Activated effector memory CD4-positive, alpha-beta T cell treated with Interleukin-2 at 50 U/mL for 16 hours (primary cell): ENCODE measurements at places on chromosomes 3 and 15.

DNA sequence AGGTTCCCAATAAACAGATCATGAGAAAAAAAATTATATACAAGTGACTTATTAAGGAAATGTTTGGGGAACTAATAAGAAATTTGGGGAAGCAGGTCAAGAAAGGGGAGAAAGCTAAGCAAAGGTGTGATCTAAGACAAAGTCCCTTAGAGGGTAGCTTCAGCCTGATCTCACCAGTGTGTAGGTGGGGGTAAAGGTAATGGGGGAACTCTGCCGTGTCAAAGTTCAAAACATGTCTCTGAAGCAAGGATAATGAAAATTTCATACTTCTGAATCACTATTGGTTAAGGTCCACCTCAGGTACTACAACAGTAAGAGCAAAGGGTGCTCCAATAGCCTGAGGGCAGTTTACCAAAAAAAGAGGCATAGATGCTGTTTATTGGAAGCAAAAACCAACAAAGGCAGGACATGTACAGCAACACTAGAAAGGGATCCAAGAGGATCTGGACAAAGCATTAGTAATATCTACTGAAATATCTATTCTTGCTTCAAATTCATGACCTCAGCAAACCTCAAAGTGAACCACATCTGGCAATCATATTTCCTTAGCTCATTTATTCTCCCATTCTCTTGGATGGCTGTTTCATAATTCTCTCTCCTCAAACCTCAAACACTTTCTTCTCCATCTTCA, 6.9 kb downstream of the ACAD11 start:
- no peak for DNase-seq

DNA sequence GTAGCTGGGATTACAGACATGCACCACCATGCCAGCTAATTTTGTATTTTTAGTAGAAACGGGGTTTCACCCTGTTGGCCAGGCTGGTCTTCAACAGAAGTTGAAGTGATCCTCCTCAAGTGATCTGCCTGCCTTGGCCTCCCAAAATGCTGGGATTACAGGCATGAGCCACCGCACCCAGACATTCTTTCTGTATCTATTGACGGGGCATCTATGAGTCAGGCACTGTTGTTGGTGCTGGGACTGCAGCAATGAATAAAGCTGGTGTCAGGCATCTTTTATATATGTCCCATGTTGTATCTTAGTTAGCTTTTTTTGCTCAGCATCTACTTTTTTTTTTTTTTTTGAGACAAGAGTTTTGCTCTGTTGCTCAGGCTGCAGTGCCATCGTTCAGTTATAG, 47.6 kb upstream of the ULK4 start:
- no peak for DNase-seq

GRCh38 chr3:24351779-24352469, 142.7 kb downstream of the THRB start:
- DNase-seq, result no peak

- DNase-seq, result no peak
Measured at GRCh38 chr3:58584690-58585004, 7.5 kb upstream of the FAM107A start.

- no peak for DNase-seq
Measured at GRCh38 chr15:33865416-33865815, 102.9 kb upstream of the CHRM5 start.

DNA sequence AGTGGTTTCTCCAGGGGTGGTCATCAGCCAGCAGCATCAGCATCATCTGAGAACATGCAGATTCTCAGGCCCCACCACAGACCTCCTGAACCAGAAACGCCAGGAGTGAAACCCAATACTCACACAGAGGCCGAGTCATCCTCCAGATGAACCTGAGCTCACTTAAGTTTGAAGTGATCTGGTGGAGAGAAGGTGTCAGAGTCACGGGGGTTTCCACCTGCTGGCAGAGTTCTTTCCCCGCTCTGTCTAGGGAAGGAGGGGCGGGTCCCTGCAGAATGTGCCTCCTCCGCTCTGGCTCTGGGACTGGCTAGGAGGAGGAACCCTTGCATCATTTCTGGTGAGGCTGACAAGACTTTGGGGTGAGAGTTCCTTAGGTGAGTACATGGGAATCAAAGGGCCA, 13.3 kb upstream of the KIF23 start:
- no peak for DNase-seq

DNA sequence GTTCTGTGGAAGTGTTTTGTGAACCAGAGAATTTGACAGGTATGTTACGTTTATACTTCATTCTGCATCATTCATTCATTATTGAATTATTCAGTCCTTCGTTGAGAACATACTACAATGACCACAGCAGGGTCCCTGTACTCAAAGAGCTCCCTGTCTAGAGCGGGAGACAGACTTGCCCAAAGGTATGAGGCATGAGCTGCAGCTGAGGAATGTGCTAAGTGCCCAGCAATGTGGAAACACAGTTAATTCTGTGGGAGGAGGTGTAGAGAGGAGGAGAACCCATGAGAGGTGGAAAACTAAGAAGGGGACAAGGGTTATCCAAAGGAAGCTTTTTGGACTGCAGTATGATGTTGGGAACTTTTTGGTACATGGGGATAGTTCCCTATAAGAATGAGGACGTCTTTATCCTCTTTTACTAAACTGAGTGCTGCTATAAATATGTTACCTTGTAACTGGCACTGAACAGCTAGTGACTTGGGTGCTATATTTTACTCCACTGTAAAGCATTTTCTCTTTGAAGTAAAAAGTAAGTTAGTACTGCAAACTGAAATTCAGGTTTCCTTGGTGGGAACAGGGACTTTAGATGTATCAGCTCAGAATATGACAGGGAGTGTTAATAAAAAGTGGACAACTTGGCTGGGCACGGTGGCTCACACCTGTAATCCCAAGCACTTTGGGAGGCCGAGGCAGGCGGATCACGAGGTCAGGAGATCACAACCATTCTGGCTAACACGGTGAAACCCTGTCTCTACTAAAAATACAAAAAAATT, 5.7 kb downstream of the SMAD3 start:
- no peak for DNase-seq

DNA sequence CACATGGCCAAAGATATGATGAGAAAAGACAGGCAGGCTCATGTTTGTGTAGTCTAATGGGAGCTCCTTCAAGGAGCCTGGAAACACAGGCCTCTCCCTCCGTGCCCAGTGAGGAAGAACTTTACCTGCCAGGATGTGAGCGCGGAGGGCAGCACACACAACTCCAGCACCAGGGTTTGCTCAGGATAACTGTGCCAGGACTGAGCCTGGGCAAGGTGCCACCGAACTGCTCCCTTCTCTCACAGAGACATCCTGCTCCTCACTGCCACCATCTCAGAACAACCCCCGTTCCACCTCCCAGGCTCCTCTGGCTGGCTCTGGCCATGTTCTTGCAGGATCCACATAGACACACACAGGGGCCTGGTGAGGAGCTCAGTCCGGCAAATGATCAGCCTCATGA, 87.4 kb downstream of the NUP210 start:
- no peak for DNase-seq

DNA sequence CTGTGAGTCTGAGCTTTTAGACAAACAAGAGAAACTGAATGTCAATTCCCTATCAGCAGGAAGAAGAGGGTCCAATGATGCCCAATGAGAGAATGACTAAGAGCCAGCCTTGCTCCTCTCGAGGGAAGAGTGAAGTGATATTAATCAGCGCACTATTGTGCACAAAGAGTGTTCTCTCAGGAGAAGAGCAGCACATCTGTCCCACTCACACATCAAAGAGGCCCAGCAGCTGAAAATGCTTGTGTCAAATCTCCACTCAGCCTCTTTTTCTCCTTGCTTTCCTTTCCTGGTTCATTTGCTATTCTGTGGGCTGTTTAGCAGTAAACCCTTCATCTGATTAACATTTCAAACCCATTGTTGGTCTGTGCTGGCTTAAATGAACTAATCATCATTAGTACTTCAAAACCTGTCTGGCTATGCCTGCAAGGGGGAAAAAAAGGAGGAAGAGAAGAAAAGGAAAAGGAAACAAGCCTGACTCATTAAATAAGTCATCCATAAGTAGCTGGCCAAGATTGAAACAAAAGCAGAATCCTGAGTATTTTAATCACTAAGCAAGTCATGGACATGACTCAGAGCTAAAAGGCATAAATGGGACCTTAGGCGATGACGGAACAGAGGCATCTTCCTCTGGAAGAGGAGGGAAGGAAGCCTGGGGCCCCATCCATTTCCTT, 912.7 kb downstream of the TUSC7 start:
- DNase-seq, result no peak

DNA sequence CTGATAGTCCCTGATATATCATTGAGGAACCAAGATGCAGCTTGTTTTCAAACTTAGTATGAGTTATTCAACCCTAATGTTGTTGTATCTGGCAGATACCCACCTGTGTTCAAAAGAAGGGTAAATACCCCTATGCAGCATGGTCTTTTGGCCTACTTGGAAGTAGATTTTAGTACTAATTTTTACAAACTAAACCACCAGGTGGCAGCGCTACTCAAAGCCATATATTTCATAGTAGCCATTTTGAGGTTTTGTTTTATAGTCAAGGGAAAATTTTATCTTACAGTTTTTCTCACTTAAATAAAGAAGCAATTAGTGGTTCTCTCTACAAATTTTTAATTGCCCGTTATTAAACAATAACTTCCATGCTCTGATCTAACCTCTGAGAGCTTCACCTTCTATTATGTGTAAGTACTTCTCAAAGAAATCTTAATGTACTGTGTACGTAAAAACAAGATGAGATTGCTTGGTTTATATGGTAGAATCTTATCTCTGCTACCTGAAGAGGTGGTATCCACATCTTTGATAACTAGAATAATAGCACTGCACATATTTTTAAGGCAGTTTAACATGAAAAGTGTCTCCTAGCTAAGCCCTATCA, 31.5 kb upstream of the MLF1 start:
- DNase-seq, result no peak

GRCh38 chr3:143081844-143082778, 37.5 kb upstream of the CHST2 start:
- no peak for DNase-seq

DNA sequence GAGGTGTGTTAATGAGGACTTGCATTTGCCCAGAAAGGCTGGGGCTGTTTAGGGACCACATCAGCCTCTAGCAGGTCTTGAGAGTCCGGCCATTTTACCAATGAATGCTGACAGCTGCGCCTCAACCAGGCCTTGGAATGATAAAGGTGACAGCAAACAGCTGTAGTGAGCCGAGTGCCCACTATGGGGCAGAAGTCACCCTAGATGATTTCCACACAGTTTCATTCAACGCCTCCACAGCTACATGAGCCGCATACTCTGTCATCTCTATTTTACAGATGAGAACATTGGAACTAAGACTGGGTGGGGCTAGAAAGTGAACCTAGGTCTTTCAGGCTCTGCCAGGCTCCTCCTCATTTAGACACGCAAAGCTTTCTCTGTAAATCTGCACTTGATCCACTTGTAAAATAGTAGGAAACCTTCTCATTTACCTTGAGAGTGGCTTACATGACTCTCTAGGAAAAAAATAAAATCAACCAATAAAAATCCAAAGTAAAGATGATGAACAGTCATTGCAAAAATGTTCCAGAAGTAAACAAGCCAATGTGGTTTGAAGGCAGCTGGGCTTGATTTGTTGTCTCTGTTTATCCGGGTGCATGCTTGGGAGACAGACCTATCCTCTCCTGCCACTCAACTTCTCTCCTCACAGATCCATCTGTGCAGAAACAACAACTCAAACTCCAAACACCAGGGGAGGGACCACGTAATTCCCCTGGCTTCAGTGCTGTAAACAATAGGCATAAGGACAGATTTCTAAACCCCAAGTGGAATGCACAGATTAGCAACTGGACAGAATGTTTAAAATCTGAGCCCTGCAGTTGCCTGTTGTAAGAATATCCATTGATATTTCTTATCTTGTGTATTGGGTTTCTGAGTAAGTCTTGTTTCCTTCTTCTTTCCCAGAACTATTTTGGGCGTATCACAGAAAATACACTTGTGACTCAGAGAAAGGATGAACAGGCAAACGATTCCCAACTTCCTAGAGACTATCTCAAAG, 31.5 kb upstream of the LDHAL6B start:
- DNase-seq, result no peak

DNA sequence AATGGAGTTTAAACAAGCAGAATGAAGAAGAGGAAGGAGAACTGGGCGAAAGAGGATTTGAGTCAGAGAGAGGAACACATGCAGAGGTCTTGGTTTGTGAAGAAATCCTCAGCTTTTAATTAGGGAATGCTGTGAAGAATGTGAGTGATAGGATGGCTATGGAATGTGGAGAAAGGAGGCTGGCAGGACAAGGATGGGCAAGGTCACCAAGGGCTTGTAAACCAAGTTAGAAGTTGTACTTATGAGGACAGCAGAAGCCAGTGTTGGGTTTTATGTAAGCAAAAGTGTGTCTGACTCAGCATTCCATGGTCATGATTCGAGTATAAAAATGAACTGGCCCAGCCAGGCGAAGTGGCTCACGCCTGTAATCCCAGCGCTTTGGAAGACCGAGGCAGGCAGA, 60.0 kb upstream of the IL12A start:
- DNase-seq, result no peak

DNA sequence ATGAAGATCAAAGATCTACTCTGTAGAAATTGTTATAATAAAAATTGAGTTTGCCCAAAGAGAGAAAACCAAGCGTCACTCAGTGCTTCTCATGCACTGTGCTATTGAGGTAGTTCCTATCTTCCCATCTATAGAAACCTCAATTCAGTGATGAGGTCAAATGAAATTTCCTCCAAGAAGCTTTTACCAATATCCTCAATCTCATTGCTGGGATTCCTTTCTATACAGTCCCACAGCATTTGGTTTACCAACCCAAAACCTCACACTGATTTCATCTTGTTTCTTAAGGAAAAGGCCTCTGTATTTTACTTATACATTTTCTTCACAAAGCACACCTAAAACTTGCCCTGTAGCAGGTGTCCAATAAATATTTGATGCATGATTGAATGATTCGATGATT, 147.2 kb downstream of the ALCAM start:
- no peak for DNase-seq

- DNase-seq, result no peak
Measured at GRCh38 chr3:195755391-195755790, 34.6 kb downstream of the MUC20 start.

DNA sequence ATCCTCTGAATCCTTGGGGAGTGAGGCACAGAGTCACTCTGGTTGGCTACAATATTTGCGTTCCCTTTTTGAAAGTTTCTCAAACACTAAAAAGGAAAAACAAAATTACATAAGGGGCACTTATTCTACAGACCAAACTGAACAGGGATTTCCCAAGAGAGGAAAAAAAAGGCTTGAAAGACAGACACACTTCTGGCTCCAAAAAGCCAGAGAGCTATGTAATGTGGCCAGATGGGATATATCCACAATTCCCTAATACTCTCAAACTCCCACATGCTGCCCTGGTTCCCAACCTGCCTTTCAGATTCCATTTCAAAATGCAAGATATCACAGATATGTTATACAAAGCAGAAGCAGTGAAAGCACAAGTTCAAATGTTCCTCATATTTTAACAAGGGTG, 1.6 kb downstream of the FRMD4B start:
- no peak for DNase-seq

DNA sequence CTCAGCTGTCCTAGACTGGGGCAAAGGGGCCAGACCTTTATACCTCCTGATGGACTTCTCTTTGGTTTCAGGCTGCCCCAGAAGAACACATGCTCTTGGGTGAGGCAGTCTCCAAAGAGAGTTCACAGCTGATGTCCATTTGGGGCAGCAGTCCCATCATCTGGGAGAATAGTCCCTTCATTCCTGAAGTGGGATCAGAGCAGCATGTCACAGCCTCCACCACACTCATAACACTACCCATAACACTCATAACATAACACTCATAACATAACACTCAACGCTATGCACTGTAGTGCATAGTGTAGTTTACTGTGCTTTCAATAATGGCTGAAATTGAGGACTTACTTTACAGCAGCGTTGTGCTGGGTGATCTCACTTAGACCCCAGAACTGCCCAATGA, 36.7 kb upstream of the PLCL2 start:
- no peak for DNase-seq
